ENCODE measurements at places on chromosomes 1 and 21. TPM values are rescaled to one million over a fixed set of nuclear protein-coding genes. Genes with fewer than 3 reads are reported as not detected.

Gene CASQ2
- total RNA-seq = 1.9 TPM

Gene BCL2L15
- 1.0 TPM for total RNA-seq

- no peaks in the 10 kb centered on the region for H3K27me3 ChIP-seq
- no peaks in the 10 kb centered on the region for H3K36me3 ChIP-seq
- no peak overlapping the region for H3K27ac ChIP-seq
- H3K4me1 ChIP-seq = no peaks in the 10 kb centered on the region
- H3K4me3 ChIP-seq = no peak overlapping the region
- DNase-seq = no peak
Observed at GRCh38 chr1:92134331-92134730, 54.2 kb downstream of the BTBD8 start.

Gene ESPN
- total RNA-seq = 2.1 TPM

DNA sequence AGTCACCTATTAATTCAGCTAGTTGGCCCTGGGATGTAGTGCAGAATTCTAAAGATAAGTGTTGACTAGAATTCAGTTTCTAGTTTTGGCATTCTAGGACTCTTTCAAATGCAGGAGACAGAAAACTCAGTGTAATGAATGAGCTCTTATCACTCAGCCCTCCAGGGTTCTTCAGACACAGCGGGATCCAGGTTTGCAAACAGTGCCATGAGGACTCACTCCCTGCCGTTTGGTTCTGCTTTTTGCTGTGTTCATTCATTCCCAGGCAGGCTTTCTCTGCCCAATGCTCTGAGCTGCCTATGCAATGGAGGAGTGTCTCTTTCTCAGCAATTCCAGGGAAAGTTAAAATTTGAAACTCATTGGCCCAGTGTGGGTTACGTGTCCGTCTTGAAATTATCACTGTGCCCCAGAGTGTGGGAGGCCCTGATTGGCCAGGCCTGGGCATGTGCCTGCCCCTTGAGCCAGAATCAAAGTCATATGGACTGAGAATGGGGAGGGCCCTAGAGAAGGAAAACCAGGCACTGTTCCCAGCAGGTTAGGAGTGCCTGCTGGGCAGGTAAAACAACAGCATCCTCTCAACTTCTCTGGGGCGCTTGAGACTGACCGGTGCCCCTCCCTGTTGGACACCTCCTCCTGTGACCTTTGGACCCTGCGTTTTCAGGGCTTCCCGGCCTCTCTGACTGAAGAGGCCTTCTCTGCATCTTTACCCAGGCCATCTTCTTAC, 43.4 kb downstream of the TMEM51 start:
- DNase-seq = no peak
- H3K27me3 ChIP-seq = no peaks in the 10 kb centered on the region
- H3K27ac ChIP-seq = no peak overlapping the region
- H3K4me1 ChIP-seq = peaks cover 18% of the 10 kb centered on the region

GRCh38 chr1:226761322-226761721, 22.2 kb upstream of the ITPKB start:
- H3K27ac ChIP-seq = no peak overlapping the region
- no peaks in the 10 kb centered on the region for H3K4me1 ChIP-seq
- H3K27me3 ChIP-seq = no peaks in the 10 kb centered on the region
- no peak overlapping the region for H3K4me3 ChIP-seq

- peak; percentile 41 for DNase-seq
- H3K36me3 ChIP-seq = no peaks in the 10 kb centered on the region
- H3K4me1 ChIP-seq = peaks cover 41% of the 10 kb centered on the region
- no peak overlapping the region for H3K27ac ChIP-seq
- H3K27me3 ChIP-seq = no peaks in the 10 kb centered on the region
Observed at GRCh38 chr1:3858231-3858981, 1.1 kb downstream of the DFFB start.

DNA sequence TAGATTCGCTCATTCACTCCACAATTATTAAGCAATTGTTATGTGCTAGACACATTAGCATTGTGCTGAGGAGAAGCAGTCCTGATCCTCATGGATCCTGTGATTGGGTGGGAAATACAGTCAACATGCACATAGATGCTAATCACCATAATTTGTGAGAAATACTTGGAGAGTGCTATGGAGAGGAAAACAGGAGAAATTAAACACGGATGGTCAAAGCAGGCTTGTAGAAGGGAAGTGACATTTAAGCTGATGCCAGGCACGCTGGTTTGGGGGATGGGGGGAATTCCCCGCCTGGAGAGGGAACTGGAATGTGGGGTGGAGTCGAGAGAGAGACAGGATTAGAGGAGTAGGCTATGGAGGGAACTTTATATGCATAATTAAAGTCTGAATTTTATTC, 52.2 kb upstream of the L1TD1 start:
- no peak overlapping the region for H3K27ac ChIP-seq
- no peaks in the 10 kb centered on the region for H3K4me1 ChIP-seq
- DNase-seq = no peak
- H3K36me3 ChIP-seq = no peaks in the 10 kb centered on the region

DNA sequence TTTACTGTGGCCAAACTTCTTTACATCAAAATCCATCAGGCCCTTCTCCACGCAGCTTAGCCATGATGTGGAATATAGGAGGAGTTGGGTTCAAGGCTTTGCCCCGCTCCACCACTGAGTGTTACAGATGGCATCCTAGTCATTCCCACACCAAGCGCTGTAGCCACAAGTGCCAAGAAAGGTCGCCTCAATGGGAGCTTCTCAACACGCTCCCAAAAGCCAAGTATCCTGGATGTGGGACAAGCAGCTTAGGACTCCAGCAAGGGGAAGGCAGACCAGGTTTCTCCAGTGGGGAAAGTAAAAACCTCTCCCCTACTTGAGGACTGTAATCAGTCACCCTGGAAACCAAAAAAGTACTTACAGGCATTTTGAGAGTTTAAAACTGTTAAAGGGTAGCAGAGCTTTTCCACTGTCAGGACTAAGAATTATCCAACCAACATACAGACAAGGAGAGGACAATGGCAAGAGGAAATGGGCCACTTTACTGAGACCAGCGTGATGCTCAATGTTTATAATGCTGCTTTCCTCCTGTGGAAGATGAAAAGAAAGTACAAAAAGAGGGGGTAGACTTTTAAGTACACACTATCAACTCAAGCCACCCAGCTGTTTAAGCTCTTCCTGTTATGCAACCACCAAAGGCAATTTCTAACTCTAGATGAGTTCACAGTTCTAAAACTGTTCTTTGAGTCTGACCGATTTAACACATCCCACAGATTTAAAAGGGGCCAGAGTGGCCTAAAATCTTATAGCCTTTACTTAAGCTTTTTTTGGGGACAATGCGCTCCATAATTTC, 120.7 kb upstream of the KRTAP19-8 start:
- no peaks in the 10 kb centered on the region for H3K36me3 ChIP-seq
- H3K27me3 ChIP-seq = no peaks in the 10 kb centered on the region
- peaks cover 4% of the 10 kb centered on the region for H3K4me1 ChIP-seq
- no peak overlapping the region for H3K4me3 ChIP-seq
- H3K27ac ChIP-seq = no peak overlapping the region
- DNase-seq = no peak

- no peak overlapping the region for H3K27ac ChIP-seq
- H3K4me1 ChIP-seq = no peaks in the 10 kb centered on the region
- no peak for DNase-seq
- no peak overlapping the region for H3K4me3 ChIP-seq
- no peaks in the 10 kb centered on the region for H3K27me3 ChIP-seq
Observed at GRCh38 chr1:55234016-55234415, 18.9 kb upstream of the USP24 start.

GRCh38 chr1:31593770-31594632, 17.7 kb downstream of the TINAGL1 start:
- H3K27ac ChIP-seq = no peak overlapping the region
- peaks cover 13% of the 10 kb centered on the region for H3K4me1 ChIP-seq
- no peaks in the 10 kb centered on the region for H3K36me3 ChIP-seq
- no peaks in the 10 kb centered on the region for H3K27me3 ChIP-seq
- DNase-seq = peak; percentile 79

DNA sequence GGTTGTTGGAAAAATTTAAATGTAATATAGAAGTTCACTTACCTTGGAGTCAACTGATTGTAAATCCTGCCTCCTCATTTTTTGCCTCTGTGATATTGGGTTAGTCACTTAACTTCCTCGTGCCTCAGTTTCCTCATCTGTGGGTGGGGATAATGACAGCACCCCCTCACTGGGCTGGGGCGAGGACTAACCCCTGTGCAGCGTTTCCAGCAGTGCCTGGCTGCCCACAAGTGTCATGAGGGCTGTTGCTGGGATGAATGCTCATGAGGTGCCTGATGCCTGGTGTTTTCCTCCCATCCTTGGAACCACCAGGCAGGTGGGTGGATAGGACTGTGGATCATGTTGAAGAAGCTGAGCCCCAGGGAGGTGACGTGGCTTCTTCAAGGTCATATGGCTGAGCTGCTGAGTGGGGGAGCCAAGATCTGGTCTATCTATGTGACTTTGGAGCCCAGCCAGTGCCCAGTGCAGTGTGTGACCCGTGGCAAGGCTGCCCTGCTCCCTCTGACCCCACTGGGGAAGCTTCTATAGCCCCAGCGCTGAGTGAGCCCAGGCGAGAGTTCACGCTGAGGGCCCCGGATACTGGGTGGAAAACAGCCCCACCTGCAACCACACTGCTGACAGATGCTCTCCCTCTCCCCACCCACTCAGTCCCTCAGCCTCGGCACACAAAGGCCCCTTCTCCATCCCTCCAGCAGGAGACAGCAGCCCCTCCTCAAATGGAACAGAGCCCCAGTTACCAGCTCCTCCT, 446.0 kb downstream of the PTPRU start:
- no peaks in the 10 kb centered on the region for H3K27me3 ChIP-seq
- no peak for DNase-seq
- H3K4me1 ChIP-seq = no peaks in the 10 kb centered on the region

Gene COA7
- 9.2 TPM for total RNA-seq

DNA sequence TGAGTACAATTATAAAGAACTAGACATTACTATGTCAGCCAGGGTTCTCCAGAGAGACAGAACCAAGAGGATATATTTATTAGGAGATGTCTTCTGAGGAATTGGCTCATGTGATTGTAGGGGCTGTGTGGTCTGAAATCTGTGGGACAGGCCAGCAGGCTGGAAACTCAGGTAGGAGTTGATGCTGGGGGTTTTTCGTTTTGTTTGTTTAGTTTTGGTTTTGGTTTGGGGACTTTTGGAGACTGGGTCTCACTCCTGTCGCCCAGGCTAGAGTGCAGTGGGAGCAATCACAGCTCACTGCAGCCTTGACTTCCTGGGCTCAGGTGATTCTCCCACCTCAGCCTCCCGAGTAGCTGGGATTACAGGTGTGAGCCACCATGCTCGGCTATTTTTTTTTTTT, 132.9 kb upstream of the ERRFI1 start:
- no peak for DNase-seq
- no peaks in the 10 kb centered on the region for H3K27me3 ChIP-seq
- H3K4me1 ChIP-seq = peaks cover 17% of the 10 kb centered on the region
- no peak overlapping the region for H3K4me3 ChIP-seq
- no peak overlapping the region for H3K27ac ChIP-seq

Gene OR6K3
- total RNA-seq = not detected

DNA sequence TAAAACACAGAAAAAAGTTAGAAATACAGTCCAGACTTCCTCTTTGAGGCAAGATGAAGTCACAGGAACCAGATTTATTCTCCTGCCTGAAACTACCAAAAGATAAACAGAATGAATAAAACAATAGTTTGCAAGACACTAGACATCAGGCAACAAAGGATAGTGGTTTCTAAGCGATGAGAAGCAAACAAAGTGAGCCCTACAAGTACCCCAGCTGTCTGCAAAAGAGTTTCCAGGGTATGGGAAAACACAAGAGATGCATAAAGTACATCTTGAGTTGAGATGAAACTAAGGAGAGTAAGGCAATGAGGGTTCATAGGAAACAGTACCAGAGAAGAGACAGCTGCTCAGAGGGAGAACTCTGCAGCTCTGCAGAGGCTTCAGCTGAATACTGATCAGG, 83.3 kb upstream of the COL24A1 start:
- no peak overlapping the region for H3K4me3 ChIP-seq
- H3K27me3 ChIP-seq = no peaks in the 10 kb centered on the region
- H3K4me1 ChIP-seq = no peaks in the 10 kb centered on the region
- DNase-seq = no peak
- H3K27ac ChIP-seq = no peak overlapping the region

DNA sequence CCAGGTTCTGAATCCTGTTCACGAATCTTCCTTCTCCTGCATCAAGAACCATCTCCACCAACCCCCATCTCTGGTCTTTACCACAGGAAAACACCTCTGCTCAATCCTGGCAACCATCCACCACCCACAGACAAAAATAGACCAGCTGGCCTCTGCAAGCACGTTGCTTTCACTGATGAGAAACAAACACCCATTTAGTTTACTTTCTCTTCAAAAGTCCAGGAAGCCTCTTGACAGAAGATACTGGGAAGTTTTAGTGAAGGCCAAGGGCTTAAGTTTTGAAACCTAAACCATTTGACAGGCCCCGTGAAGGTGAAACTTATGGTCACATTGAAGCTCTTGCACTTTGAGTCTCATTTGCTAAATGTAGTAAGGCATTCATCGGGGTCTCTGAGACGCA, 122.6 kb upstream of the PPP2R5A start:
- DNase-seq = no peak
- peak overlapping the region; percentile 47 for H3K27ac ChIP-seq
- no peak overlapping the region for H3K4me3 ChIP-seq
- H3K36me3 ChIP-seq = no peaks in the 10 kb centered on the region
- H3K27me3 ChIP-seq = no peaks in the 10 kb centered on the region

- H3K27ac ChIP-seq = peak overlapping the region; percentile 68
- no peaks in the 10 kb centered on the region for H3K27me3 ChIP-seq
- no peak for DNase-seq
- H3K36me3 ChIP-seq = no peaks in the 10 kb centered on the region
Observed at GRCh38 chr1:237031480-237031879, 10.5 kb upstream of the RYR2 start.

DNA sequence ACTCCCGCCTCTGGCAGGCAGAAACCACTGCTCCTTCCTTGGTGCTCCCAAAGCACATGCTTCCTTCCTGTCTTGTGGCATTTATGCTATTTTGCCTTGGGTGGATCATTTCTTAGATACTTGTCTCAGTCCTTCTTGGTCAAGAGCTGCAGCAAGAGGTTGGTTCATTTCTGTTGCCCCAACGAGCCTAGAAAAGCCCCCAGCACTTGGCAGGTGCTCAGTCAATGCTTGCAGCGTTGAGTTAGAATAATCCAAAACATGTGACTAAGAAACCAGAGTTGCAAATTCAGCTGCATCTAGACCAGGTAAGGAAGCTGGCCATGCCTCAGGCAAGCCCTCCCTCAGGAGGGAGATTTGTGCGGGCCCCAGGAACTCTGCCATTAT, 42.4 kb upstream of the TENT5C start:
- no peaks in the 10 kb centered on the region for H3K36me3 ChIP-seq
- H3K27ac ChIP-seq = no peak overlapping the region
- no peak overlapping the region for H3K4me3 ChIP-seq
- DNase-seq = no peak
- H3K4me1 ChIP-seq = peaks cover 14% of the 10 kb centered on the region

Gene C1orf122
- 35.6 TPM for total RNA-seq

DNA sequence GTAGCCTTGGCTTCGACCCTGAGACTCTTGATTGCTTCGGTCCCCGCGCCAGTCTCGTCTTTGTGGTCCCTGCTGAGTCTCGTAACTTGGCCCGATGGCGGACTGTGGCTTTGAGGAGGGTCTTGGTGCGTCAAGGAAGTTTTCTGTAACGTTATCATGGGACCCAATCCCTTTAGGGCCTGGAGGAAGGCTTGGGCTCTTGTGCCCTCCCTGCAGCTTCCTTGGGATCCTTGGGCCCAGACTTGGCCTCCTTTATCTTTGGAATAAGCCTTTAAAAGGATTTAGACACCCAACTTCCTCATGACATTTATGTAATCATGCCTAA, 371 bp downstream of the ZMPSTE24 start:
- H3K27me3 ChIP-seq = no peaks in the 10 kb centered on the region
- peaks cover 27% of the 10 kb centered on the region for H3K36me3 ChIP-seq
- peak overlapping the region; percentile 97 for H3K27ac ChIP-seq
- peaks cover 21% of the 10 kb centered on the region for H3K4me1 ChIP-seq
- H3K4me3 ChIP-seq = peak overlapping the region; percentile 70

Data from upper lobe of left lung (tissue), 6 donors.